Stimulated activated CD4-positive, alpha-beta T cell treated with anti-CD3 and anti-CD28 coated beads, Interleukin-2, amount 100 ng/mL, for 24 hours (primary cell): ENCODE measurements at places on chromosomes 11 and 22.
A peak's percentile ranks its signal among the peaks of the same experiment; 100 is the strongest.

DNA sequence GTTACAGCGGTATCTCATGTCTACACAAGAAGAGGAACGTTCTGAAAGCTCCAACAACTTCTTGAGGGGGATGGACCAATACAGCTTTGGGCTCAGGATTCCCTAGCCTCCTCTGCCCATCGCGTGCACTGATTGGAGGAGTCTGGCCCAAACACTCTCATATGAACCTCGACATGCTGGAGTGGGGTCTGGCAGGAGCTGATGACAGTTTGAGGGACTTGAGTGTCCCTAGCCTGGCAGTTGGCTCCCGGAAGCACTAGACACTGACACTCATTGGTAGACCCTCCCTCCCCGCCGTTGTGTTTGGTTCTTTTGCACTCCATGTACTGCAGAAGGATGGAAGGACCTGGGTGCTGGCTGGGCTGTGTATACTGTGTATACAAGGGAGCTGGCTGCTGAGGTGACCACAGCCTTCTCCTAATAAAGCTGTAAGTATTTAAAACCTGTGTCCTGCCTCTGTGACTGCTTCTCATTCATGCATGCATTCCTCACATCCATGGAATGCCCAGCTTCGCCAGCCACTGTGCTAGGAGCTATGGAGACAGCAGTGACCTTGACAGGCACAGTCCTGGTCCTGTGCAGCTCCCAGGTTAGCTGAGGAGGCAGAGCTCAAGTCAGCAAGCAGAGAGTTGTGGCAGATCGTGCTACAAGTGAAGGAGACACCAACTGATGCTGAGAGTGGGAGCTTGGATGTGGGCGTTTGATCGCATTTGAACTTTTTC is 27.9 kb downstream of the ADAMTS15 start:
- DNase-seq = no peak

GRCh38 chr11:37712251-37712650 is 1114.2 kb upstream of the RAG2 start:
- DNase-seq = no peak

DNA sequence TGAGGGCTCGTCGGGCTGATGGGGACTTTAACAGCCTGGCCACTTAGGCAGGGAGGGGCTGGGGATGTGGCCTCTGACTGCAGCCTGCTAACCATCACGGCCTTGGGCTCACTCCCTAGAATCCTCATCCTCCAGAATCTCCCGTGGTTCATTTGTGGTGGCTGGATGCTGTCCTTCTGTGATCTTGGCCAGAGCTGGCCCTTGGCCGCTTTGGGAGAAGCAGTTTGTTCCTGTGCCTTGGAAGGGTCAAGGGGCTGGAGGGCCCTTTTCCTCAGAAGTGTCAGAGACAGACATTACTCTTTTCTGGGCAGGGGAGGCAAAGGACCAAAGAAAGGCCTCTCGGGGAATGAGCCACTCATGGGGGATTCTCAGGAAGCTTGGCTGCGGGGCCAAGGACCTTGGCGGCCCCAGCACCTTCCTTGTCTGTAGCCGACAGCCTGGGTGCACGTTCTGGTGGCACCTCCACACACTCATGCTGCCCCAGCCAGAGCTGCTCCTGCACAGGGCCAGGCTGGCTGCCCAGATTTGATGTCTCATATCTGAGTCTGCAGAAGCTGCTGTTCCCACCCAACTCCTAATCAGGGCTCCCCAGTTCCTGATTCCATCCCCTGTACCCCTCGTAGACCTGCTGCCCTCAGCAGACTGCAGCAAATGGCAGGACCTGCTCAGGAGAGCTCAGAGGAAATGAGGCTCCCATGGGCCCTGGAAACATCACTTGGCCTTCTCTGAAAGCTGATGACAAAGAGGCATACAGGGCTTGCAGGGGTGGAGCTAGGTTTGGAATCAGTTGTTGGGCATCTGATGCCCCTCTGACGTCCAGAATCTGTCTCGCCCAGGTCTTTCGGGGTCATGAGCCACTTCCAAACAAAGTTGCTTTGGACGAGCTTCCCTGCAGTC is 107.7 kb downstream of the CTTN start:
- DNase-seq = no peak

GRCh38 chr11:36475192-36475591 is 34.9 kb downstream of the TRAF6 start:
- no peak for DNase-seq

GRCh38 chr22:45142376-45142775 is 21.3 kb upstream of the NUP50 start:
- DNase-seq = no peak

GRCh38 chr11:119447664-119448242 is 24.8 kb upstream of the THY1 start:
- DNase-seq = no peak

- no peak for DNase-seq
Observed at GRCh38 chr11:79331203-79331901, 109.5 kb downstream of the TENM4 start.

- DNase-seq = no peak
Observed at GRCh38 chr11:131465746-131466145, 95.3 kb downstream of the NTM start.

- DNase-seq = no peak
Observed at GRCh38 chr11:111777094-111778046, 11.2 kb upstream of the PPP2R1B start.

DNA sequence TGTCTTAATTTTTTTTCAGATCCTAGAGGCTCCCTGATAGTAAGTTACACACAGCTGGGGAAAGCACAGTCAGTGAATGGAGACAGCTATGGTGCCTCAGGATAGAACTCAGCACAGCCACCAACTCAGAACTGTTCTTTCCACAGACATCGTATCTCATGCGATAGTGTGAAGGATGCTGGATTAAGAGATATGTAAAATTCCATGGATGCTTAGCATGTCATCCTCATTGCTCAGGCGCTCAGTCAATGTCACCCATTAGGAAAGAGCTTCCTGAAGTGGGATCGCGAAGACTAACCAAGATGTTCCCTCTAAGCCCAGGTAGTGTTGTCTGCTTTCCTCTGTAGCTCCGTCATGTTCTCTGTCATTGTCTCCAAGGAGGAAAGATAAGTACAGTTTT is 1000.4 kb downstream of the OPCML start:
- no peak for DNase-seq

GRCh38 chr11:124865902-124866851 is 945 bp downstream of the ROBO3 start:
- peak; percentile 57 for DNase-seq

- no peak for DNase-seq
Observed at GRCh38 chr11:27864611-27865010, 164.4 kb upstream of the BDNF start.

GRCh38 chr11:70696076-70696475 is 297.7 kb downstream of the CTTN start:
- DNase-seq = no peak

DNA sequence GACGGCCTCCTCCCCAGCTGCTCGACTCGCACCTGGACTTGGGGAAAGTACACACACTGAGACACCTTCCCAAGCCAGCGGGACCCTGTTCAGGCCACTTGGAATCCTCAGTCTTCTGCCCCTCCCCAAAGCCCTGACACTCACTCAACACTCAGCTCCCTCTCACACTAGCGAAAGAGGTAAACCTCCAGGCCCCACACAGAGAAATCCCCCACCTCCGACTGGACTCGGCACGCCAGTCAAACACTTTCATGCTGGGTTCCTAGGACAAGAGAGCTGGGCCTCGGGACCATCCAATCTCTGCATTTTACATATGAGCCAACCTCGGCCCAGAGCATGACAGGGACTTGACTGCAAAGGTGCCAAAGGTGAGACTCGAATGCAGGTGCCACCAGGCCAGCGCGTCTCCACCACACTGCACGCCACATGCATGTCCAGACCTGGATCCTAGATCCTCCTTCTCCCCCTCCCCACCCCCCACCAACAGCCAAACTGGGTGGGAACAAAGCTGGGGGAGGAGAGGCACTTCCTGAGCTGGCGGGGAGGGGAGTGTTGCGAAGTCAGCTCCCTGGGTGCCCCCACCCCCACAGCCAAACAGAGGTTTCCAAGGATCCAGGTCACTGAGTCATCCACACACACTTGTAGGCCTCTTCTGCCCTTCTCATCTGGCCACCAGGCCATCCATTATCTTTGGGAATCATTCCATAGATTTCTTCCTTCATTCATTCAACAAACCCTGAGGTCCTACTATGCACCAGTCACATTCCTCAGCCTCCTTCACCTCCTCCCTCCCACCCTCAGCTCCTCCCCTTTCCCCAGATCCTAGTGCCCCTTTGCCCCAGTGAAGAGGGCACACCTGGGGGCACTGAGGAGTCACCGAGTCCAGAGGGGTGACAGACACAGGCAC is 10.7 kb upstream of the CD5 start:
- DNase-seq = peak; percentile 71

DNA sequence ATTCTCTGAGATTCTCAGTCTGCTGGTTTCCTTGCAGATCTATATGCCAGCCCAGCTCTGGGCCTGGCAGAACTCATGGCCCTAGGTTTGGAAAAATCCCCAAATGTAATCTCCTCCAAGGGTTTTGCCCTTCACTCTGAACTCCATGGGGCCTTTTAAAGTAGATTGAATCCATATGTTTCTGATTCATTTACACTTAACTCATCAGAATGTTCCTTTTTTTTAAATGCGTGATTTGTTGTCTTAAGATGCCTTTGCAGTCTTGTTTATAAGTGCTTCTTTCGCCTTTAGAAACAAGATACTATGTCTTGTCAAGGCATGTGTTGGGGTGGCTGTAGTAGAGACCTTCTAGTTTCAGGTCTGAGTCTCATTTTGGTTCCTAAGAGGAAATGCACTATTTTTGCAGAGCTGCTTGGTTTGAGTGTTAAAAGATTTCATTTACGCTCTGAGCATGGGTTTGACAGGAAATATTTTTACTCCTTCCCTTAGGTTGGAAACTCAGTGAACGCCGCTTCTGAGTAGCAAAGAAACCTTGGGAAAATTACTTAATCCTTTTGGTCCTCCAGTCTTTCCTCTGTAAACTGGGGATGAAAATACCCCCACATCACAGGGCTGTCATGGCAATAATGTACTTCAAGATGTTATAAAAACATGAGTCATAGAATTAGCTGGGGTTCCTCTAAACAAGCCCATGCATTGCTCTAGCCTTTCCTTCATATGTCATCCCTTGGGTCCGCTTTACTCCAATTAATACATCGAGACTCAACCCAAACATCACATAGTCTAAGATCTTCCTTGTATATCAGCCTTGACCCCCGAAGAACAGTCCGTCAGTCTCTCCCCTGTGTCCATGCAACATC is 83.5 kb downstream of the SNX19 start:
- DNase-seq = no peak

GRCh38 chr22:22955866-22956535 is 68.4 kb downstream of the IGLL5 start:
- DNase-seq = peak; percentile 64

DNA sequence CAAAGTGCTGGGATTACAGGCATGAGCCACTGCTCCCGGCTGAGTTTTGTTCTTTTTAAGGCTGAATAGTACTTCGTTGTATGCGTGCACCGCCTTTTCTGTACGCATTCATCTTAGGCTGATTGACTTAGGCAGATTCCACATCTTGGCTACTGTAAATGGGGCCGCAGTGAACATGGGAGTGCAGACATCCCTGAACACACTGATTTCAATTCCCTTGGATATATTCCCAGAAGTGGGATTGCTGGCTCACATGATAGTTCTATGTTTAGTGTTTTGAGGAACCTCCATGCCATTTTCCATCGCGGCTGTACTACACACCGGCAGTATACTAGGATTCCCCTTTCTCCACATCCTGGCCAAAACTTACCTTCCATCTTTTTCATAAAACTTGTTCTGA is 10.4 kb upstream of the ZNF74 start:
- DNase-seq = no peak

DNA sequence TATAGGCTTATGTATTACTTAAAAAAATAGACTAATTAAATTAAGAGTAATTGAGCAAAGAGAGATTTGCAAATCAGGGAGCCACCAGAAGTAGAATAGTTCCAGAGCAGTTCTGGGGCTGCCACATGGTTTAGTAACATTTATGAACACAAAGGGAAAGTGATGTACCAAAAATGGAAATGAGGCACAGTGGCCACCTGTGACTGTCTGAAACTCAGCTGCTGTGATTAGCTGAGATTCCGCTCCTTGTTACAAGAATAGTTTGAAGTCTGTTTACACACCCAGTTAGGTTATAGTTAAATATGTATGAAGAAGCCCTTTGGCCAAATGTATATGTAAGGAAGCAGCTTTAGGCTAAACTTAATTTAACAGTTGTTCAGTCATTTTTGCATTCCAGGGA is 901.5 kb upstream of the CHORDC1 start:
- DNase-seq = no peak

DNA sequence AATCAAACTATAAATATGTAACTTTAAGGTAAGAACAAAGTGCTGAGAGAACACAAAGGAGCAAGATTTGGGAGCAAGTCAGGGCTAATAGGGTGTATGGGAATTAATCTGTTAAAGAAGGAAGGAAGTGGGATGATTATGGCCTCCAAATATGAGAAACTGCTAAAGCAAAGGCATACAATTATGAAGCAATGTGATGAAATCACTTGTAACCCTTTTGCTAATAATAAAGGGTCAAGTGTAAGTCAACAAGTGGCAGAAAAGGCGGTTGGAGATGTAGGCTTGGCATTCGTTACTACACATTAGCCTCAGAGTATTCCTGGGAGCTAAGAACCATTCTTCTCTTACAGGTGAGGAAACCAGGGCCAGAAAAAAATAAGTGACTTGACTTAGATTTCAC is 1002.3 kb upstream of the TENM4 start:
- no peak for DNase-seq

GRCh38 chr22:42892156-42892555 is 35.1 kb upstream of the ARFGAP3 start:
- DNase-seq = no peak

- DNase-seq = peak; percentile 36
Observed at GRCh38 chr22:46110215-46110614, 40.1 kb upstream of the PPARA start.

- no peak for DNase-seq
Observed at GRCh38 chr11:102615077-102615893, 9.8 kb downstream of the MMP20 start.

- DNase-seq = no peak
Observed at GRCh38 chr11:18010977-18011586, 1.8 kb downstream of the SERGEF start.

DNA sequence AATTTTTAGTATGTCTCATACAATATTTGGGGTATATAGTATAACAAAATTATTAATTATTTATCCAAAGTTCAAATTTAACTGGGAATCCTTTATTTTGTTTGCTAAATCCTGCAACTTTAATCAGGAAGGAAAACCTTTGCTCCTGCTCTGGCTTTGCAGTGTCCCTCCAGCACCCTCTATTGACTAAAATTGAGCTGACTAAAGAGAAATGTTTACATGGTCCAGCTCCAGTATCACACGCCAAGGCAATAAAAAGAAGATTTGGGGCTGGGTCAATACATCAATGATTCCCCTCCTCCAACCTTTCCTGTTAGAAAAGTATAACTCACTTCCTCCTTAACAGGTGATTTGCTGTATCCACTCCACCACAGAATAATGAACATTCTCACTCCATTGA is 153.0 kb upstream of the LRRC4C start:
- no peak for DNase-seq

GRCh38 chr11:33936725-33937604 is 45.1 kb upstream of the LMO2 start:
- DNase-seq = no peak

GRCh38 chr11:79052544-79052943 is 388.3 kb downstream of the TENM4 start:
- no peak for DNase-seq

- DNase-seq = no peak
Observed at GRCh38 chr11:68896171-68896959, 7.3 kb downstream of the MRPL21 start.
